NAMALWA (cell line): ENCODE measurements at places on chromosomes 6 and 20.

- peak; percentile 10 for DNase-seq
Observed at GRCh38 chr6:9250852-9251251, 815.5 kb upstream of the SLC35B3 start.

DNA sequence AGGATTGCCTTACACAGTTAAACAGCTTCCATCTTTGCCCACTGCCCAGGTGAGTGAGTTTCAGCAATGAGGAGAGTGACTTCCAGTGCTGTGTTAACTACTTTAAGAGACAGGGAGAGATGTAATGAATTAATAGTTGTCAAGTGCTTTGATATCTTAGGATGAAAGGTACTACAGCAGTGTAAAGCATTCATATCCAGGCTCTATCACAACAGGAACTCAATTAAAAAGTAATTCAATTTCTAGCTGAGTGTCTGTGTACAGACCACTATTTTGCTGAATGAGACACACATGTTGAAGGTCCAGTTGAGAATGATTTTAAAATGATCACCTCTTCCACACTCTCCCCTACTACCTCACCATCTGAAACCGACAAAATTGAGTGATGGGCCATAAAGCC is 70.7 kb upstream of the BEND3 start:
- DNase-seq: no peak

- DNase-seq: no peak
Observed at GRCh38 chr6:131103296-131103695, 32.0 kb upstream of the AKAP7 start.

GRCh38 chr6:18314317-18314997 is 50.1 kb upstream of the DEK start:
- DNase-seq: no peak

- DNase-seq: no peak
Observed at GRCh38 chr6:112881828-112882780, 535.0 kb downstream of the RFPL4B start.

- no peak for DNase-seq
Observed at GRCh38 chr6:105357165-105357564, 45.7 kb downstream of the PREP start.

- no peak for DNase-seq
Observed at GRCh38 chr6:144715344-144715743, 430.2 kb downstream of the UTRN start.

- DNase-seq: peak; percentile 41
Observed at GRCh38 chr6:33172688-33173534, 19.4 kb downstream of the COL11A2 start.

DNA sequence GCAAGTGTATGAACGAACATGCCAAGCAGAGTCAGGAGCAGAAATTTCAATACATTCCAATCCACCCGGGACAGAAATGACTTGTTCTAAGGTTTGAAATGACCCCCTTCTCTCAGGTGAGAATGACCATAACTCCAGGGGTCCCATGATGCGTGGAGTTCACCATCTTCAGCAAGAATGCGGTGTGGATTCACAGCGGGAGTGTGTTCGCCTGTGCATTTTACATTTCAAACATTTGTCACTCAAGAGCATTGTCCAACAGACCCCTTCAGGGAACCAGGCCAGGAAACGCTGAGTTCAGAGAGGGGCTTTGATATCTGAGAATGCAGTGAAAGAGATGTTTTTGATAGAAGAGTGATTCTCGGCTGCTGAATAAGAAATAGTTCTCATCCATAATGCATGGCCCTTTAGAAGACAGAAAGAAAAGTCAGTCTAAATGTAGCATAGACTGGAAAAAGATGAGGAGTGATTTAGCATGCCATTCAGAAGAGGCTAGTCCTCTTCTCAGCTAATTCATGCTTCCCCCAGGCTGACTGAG is 200.3 kb upstream of the KCNG1 start:
- DNase-seq: no peak

DNA sequence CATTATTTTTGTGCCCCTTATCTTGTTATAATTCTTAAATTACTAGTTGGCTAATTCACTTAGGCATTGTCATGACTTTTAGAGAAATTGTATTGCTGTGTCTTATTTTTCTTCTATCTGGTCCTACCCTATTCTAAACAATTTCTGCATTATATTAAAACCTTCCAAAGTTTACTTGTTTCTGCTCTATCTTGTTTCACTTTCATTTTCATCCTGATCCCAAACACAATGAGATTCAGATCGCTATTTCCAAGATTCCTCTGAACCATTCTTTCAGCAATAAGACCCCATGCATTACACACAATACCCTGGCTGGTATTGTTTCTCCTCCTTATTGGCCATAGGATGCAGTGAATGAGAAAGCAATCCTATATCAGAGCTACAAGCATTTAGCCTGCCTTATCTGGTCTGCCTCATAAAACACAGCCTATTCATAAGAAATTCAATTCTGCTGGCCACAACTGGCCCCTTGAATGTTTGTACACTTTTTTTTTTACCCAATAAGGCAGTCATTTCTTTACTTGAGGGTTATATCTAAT is 69.9 kb upstream of the POU3F2 start:
- no peak for DNase-seq

GRCh38 chr6:14222956-14223355 is 105.4 kb downstream of the CD83 start:
- no peak for DNase-seq

GRCh38 chr6:134722200-134722870 is 227.6 kb downstream of the ALDH8A1 start:
- no peak for DNase-seq

DNA sequence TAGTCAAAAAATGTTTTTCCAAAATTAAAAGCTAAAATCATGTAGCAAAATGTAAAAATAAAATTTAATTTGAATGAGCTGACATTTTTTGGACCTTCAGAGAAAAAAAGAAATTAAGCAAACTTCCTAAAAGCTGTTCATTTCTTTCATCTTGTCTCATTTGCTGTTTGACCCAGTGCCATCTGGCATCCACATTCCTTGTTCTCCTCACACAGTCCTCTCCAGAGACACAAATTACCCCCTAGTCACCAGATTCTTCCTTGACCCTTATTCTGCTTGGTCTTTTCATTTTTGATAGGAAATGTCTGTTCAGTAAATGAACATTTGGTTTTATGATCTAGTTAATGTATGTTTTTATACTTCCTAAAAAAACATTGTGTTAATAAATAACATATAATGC is 55.2 kb downstream of the HDDC2 start:
- no peak for DNase-seq

DNA sequence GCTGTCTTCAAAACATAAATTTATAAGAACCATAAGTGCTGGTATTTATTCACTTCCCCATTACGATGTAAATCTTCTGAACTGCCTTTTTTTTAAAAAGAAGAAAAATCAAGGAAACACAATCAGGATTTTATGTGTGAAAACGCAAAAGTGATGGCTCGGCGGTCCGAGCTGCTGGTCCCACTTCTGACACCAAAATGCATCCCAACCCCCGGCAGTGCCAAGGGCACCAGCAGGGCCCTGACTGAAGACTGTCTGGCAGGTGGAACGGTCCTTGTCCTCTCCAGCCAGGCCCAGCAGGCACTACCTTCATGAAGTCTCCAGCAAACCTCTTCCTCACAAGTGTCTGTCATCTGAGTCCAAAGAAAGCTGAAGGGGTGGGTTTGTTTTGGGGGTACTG is 41.2 kb downstream of the TBC1D7 start:
- no peak for DNase-seq

GRCh38 chr20:41100001-41100480 is 37.3 kb upstream of the PLCG1 start:
- no peak for DNase-seq

- DNase-seq: no peak
Observed at GRCh38 chr6:52551483-52552277, 25.2 kb downstream of the TRAM2 start.

GRCh38 chr6:51467231-51467952 is 620.0 kb downstream of the PKHD1 start:
- DNase-seq: no peak

DNA sequence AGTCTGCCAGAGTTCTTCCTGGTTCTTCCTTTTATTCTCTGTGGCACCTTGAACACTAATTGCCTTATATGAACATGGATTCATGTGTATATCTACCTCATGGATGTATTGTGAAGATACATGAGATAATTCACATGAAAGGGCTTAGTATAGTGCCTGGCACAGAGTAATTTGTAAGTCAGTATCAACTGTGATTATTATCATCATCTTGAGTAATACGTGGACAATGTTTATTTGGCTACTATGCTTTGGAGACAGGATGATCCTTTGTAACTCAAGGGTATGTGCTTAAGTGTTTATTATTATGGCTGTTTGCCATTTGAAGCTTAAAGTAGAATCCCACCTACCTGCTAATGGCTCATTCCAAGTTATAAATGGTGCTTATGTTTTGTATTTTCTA is 16.0 kb downstream of the DOP1A start:
- no peak for DNase-seq

DNA sequence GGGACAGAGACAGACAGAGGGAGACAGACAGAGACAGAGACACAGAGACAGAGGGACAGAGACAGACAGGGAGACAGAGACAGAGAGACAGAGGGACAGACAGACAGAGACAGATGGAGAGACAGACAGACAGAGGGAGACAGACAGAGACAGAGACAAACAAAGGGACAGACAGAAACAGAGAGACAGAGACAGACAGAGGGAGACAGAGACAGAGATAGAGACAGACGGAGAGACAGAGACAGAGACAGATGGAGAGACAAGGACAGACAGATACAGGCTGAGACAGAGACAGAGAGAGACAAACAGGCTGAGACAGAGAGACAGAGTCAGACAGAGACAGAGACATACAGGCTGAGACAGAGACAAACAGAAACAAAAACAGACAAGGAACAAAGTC is 39.4 kb upstream of the PHACTR3 start:
- no peak for DNase-seq

DNA sequence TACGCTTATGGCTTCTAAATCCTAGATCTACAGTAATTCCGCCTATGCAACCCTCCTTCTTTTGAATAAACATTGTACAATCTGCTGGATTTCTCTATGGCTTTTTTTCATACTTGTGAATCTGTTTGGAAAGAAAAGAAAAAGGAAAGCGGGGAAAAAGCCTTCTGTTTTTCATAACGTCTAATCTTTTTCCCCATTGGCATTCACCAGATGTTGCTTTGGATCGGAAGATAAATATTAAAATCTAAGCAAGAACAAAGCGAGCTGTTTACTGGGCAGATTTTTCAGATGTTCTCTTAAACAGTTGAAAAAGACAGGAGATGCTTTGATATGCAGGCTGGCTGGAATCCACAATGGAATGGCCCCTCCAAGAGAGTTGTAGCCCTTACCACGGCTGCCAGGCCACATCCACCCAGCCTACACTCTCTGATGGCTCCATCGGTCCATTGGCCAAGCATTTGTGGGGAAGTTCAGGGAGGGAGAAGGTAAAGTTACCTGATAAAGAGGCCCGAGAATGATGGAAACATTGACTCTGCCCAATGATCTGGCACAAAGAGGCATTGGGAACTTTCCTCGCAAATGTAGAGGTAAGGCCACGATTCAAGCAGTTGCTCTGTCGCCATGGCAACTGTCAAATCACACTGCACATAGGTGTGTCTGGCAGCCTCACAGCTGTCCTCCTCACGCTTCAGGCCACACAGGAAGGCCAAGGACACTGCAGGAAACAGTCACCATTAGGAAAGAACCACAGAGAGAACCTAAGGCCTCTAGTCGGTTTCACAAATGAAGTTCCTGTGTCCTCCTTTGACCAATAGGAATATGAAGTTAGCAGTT is 70.3 kb downstream of the PKHD1 start:
- DNase-seq: no peak

DNA sequence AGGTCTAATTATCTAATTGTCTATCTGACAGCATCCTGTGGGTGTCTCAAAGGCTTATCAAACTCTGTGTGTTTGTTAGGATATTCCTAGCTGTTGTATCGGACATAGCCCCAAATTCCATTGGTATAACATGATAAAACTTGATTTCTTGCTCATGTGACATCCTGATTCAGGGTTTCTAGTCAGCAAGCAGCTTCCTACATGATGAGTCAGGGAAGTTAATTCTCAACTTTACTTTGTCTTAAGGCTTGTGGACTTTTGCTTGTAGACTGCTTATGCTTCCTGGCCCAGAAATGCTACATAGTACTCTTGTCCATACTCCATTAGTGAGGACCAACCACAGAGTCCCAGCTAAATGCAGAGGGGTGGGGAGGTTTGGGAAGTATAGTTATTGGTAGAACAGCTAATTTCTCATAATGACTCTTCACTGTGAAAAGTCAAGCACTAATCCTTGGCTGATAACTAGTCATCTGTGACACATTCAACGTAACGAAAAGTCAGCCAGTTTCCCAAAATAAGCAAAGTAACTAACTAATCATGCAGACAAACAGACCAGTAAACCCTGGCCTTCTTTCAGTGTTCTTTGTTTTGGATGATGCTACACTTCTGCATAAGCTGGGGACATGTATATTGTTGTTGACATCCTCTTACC is 25.8 kb downstream of the NKAIN2 start:
- no peak for DNase-seq

DNA sequence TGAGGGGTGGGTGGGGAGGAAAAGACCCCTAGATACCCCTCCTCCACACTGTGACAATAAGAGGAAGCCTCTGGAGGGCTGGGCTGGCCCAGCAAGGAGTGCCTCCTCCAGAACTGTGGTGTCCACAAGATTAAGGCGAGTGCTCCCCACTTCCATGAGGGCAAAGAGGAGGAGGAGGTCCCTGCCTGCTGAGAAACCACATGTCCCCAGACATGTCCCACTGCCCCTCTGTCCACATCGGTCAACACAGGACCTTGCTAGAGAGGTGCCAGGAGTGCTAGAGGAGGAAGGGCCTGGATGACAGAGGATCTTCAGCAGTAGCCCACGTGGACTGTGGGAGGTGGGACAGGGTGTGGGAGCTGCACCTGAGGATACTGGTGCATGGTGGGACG is 3.1 kb downstream of the RAET1G start:
- DNase-seq: no peak

GRCh38 chr20:47843886-47844567 is 58.7 kb upstream of the SULF2 start:
- DNase-seq: no peak

- DNase-seq: no peak
Observed at GRCh38 chr6:107045826-107046675, 18.1 kb downstream of the MTRES1 start.

DNA sequence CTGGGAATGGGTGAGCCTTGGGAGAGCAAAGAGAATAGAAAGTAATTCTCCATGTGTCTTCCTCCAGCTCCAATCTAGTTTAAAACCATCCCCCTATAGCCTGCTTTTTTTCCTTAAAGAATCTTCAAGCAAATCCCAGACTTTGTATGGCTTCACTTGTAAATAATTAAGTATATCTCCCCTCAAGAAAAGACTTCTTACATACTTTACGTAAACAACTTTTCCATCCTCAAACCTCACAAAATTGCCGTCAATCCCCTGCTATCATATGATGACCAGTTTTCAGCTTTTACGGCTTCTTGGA is 88.5 kb upstream of the PHACTR3 start:
- DNase-seq: no peak

GRCh38 chr6:116695401-116695800 is 14.4 kb downstream of the KPNA5 start:
- peak; percentile 11 for DNase-seq
